ENCODE measurements at places on chromosomes 13 and 19. TPM values are rescaled to one million over a fixed set of nuclear protein-coding genes. Genes with fewer than 3 reads are reported as not detected.

The TNFRSF19 gene
- total RNA-seq: 19.6 TPM

The CADM4 gene
- total RNA-seq: 93.2 TPM

The C19orf67 gene
- total RNA-seq: not detected

The ITGBL1 gene
- total RNA-seq: 1.4 TPM

The ZNF66 gene
- total RNA-seq: 13.4 TPM

The APOC4 gene
- total RNA-seq: not detected

The ELAVL3 gene
- 118 TPM for total RNA-seq

The CRX gene
- not detected for total RNA-seq

The TGFBR3L gene
- total RNA-seq: not detected
